CD14-positive monocyte (primary cell): ENCODE measurements at places on chromosomes 6 and 20.
A peak's percentile ranks its signal among the peaks of the same experiment; 100 is the strongest.

GRCh38 chr6:128209771-128210170, 308.9 kb upstream of the THEMIS start:
- no peak for DNase-seq
- no peak overlapping the region for H3K27ac ChIP-seq
- H3K27me3 ChIP-seq = no peaks in the 10 kb centered on the region
- no peaks in the 10 kb centered on the region for H3K36me3 ChIP-seq
- H3K4me3 ChIP-seq = no peak overlapping the region

DNA sequence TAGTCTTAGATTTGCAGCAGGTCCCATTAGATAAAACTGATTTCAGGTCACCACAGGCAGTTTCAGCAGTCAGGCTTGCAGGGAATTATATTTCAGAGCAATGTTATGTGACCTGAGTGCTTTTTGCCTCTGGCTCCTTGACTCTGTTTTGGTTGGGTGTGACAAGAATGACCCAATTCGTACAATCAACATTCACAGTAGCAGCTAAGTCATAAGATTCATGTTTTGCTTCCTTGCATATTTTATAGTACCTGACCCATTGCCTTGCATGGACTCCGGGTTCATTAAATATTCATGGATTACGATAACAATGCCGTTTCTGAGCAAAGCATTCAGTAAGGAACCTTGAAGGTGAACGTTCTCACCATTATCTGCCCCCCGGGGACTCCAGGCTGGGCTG, 152.0 kb upstream of the CST7 start:
- H3K36me3 ChIP-seq = no peaks in the 10 kb centered on the region
- no peak overlapping the region for H3K4me3 ChIP-seq
- H3K27ac ChIP-seq = no peak overlapping the region
- no peak for DNase-seq
- H3K27me3 ChIP-seq = no peaks in the 10 kb centered on the region
- H3K4me1 ChIP-seq = no peaks in the 10 kb centered on the region

- no peak overlapping the region for H3K27ac ChIP-seq
- H3K36me3 ChIP-seq = no peaks in the 10 kb centered on the region
- peaks cover 41% of the 10 kb centered on the region for H3K4me1 ChIP-seq
Observed at GRCh38 chr20:25313593-25313992, 65.7 kb downstream of the PYGB start.

GRCh38 chr6:146281651-146282362, 252.9 kb downstream of the GRM1 start:
- H3K27ac ChIP-seq = no peak overlapping the region
- H3K4me3 ChIP-seq = no peak overlapping the region
- H3K4me1 ChIP-seq = no peaks in the 10 kb centered on the region

GRCh38 chr6:100913400-100914276, 32.5 kb upstream of the ASCC3 start:
- DNase-seq = no peak
- no peak overlapping the region for H3K27ac ChIP-seq
- no peak overlapping the region for H3K4me3 ChIP-seq
- no peaks in the 10 kb centered on the region for H3K4me1 ChIP-seq

GRCh38 chr6:74925683-74926082, 280.2 kb downstream of the COL12A1 start:
- no peak overlapping the region for H3K4me3 ChIP-seq
- H3K27me3 ChIP-seq = no peaks in the 10 kb centered on the region
- peaks cover 6% of the 10 kb centered on the region for H3K4me1 ChIP-seq
- no peak overlapping the region for H3K27ac ChIP-seq
- H3K36me3 ChIP-seq = no peaks in the 10 kb centered on the region
- peak; percentile 3 for DNase-seq

DNA sequence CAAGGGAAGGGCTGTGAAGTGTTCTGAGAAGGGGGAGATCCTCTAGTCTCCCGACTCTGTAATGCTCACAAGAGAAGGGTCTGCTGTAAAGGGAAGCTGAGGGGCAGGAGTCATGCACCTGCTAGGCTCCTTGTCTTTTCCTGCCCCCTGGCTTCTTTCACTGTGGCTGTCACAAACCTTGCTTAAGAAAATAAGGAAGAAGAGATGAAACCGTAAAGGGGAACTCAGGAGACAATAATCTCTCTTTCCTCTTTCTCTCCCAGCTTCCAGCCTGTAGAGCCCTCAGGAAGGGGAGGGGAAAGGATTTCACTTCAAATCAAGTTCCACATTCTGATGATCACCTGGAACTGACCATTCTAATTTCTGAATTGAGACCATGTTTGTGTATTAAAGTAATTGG, 26.3 kb downstream of the SLC13A3 start:
- peaks cover 24% of the 10 kb centered on the region for H3K4me1 ChIP-seq
- H3K4me3 ChIP-seq = peak overlapping the region; percentile 7
- peak; percentile 38 for DNase-seq
- H3K27ac ChIP-seq = no peak overlapping the region
- H3K36me3 ChIP-seq = no peaks in the 10 kb centered on the region
- H3K27me3 ChIP-seq = peaks cover 12% of the 10 kb centered on the region
